ENCODE measurements at places on chromosomes 3 and 15. TPM values are rescaled to one million over a fixed set of nuclear protein-coding genes. Genes with fewer than 3 reads are reported as not detected.

Gene ITIH1
- not detected for total RNA-seq

Gene C3orf20
- total RNA-seq: not detected

Gene ABI3BP
- 30.0 TPM for total RNA-seq

Gene PLSCR1
- 18.7 TPM for total RNA-seq

DNA sequence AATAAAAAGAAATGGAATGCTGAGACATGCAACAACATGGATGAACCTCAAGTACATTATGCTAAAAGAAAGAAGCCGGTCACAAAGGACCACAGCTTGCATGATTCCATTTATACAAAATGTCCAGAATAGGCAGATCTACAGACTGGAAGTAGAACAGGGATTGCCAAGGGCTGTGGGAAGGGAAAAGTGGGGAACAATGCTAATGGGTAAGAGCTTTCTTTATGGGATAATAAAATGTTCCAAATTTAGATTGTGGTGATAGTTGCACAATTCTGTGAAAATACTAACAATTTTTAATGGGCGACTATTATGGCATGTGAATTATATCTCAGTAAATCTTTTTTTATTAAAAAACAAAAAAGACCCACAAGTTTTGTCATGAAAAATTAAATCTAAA is 106.2 kb downstream of the TMCO5A start:
- DNase-seq: no peak
- no peaks in the 10 kb centered on the region for H3K36me3 ChIP-seq
- H3K27me3 ChIP-seq: no peaks in the 10 kb centered on the region
- H3K4me3 ChIP-seq: no peak overlapping the region
- H3K27ac ChIP-seq: no peak overlapping the region

- no peak overlapping the region for H3K27ac ChIP-seq
- no peaks in the 10 kb centered on the region for H3K36me3 ChIP-seq
- no peaks in the 10 kb centered on the region for H3K27me3 ChIP-seq
- H3K4me1 ChIP-seq: no peaks in the 10 kb centered on the region
- no peak overlapping the region for H3K4me3 ChIP-seq
These were observed 355.5 kb upstream of the ROPN1 start for GRCh38 chr3:124347418-124347817.

GRCh38 chr15:68445351-68445750 is 13.4 kb upstream of the ITGA11 start:
- no peak overlapping the region for H3K27ac ChIP-seq
- DNase-seq: no peak
- no peak overlapping the region for H3K4me3 ChIP-seq
- no peaks in the 10 kb centered on the region for H3K4me1 ChIP-seq

- no peaks in the 10 kb centered on the region for H3K36me3 ChIP-seq
- H3K27me3 ChIP-seq: no peaks in the 10 kb centered on the region
- DNase-seq: no peak
- H3K4me1 ChIP-seq: no peaks in the 10 kb centered on the region
- H3K4me3 ChIP-seq: no peak overlapping the region
These were observed 65.4 kb downstream of the AQP9 start for GRCh38 chr15:58203537-58203936.
